Left kidney (tissue), 8 donors: ENCODE measurements at places on chromosomes 1 and 21. TPM values are rescaled to one million over a fixed set of nuclear protein-coding genes. Genes with fewer than 3 reads are reported as not detected.

Gene UMODL1
- 0.22 TPM for polyA plus RNA-seq

Gene HSD3B1
- polyA plus RNA-seq: 0.78 TPM

Gene NEXN
- polyA plus RNA-seq: 12.7 TPM

Gene ZFP69
- polyA plus RNA-seq: 10.0 TPM

Gene SLC6A17
- 0.70 TPM for polyA plus RNA-seq

Gene OTUD3
- polyA plus RNA-seq: 28.2 TPM

Gene SLC26A9
- polyA plus RNA-seq: 0.20 TPM

Gene B3GALT5
- polyA plus RNA-seq: 1.8 TPM

Gene SMPDL3B
- 12.8 TPM for polyA plus RNA-seq

Gene C1orf105
- polyA plus RNA-seq: not detected

Gene SPRR1A
- polyA plus RNA-seq: not detected

Gene PTGER3
- polyA plus RNA-seq: 43.8 TPM

Gene TFF2
- not detected for polyA plus RNA-seq

Gene TRPM2
- polyA plus RNA-seq: 0.57 TPM

Gene EFNA1
- polyA plus RNA-seq: 56.0 TPM

Gene MAP3K21
- polyA plus RNA-seq: 36.6 TPM

Gene OPTC
- not detected for polyA plus RNA-seq

Gene A3GALT2
- not detected for polyA plus RNA-seq

Gene FAM151A
- polyA plus RNA-seq: 32.2 TPM

Gene KCNAB2
- polyA plus RNA-seq: 3.5 TPM

Gene GNAT2
- not detected for polyA plus RNA-seq

Gene SPTA1
- polyA plus RNA-seq: 0.90 TPM

Gene FNDC5
- 44.6 TPM for polyA plus RNA-seq

Gene ZCCHC17
- polyA plus RNA-seq: 53.9 TPM

Gene OR6K2
- not detected for polyA plus RNA-seq

Gene TSACC
- polyA plus RNA-seq: 1.2 TPM

Gene HAO2
- polyA plus RNA-seq: 80.5 TPM

Gene ASCL5
- 0.15 TPM for polyA plus RNA-seq

Gene UBE2U
- polyA plus RNA-seq: not detected

Gene NBPF6
- polyA plus RNA-seq: not detected

Gene DDI2
- 28.1 TPM for polyA plus RNA-seq

Gene IGSF9
- 15.6 TPM for polyA plus RNA-seq

Gene AZIN2
- 5.9 TPM for polyA plus RNA-seq

Gene KRTAP24-1
- polyA plus RNA-seq: not detected

Gene S1PR1
- 15.6 TPM for polyA plus RNA-seq

Gene NR5A2
- polyA plus RNA-seq: 2.0 TPM

Gene PTCH2
- polyA plus RNA-seq: 5.4 TPM

Gene HES4
- polyA plus RNA-seq: 13.8 TPM

Gene OR2L3
- not detected for polyA plus RNA-seq

Gene MROH9
- not detected for polyA plus RNA-seq

Gene DIO1
- 7.6 TPM for polyA plus RNA-seq

Gene TTC22
- 7.3 TPM for polyA plus RNA-seq

Gene DMRTA2
- polyA plus RNA-seq: not detected

Gene EPB41
- 70.6 TPM for polyA plus RNA-seq

Gene SPATA21
- polyA plus RNA-seq: 0.40 TPM

Gene ADGRL4
- 22.0 TPM for polyA plus RNA-seq

Gene ACTL8
- not detected for polyA plus RNA-seq

Gene YBX1
- 630 TPM for polyA plus RNA-seq

Gene IRF6
- 18.6 TPM for polyA plus RNA-seq

Gene ATP1A2
- polyA plus RNA-seq: 5.8 TPM

Gene GCSAML
- 0.28 TPM for polyA plus RNA-seq

Gene PLPPR4
- 2.3 TPM for polyA plus RNA-seq

Gene TRIM45
- polyA plus RNA-seq: 29.5 TPM

Gene C2CD4D
- polyA plus RNA-seq: 0.20 TPM

Gene LRRC7
- polyA plus RNA-seq: 14.2 TPM

Gene LCE1D
- not detected for polyA plus RNA-seq

Gene ARV1
- 29.0 TPM for polyA plus RNA-seq

Gene NCDN
- polyA plus RNA-seq: 14.9 TPM
